ENCODE measurements at places on chromosomes 3 and 15. TPM values are rescaled to one million over a fixed set of nuclear protein-coding genes. Genes with fewer than 3 reads are reported as not detected.

The RAB6B gene
- 1.1 TPM for total RNA-seq

The SEMA3F gene
- 166 TPM for total RNA-seq

The TERC gene
- 146 TPM for total RNA-seq

The MKRN3 gene
- total RNA-seq = not detected

The ARL8B gene
- 35.0 TPM for total RNA-seq

The FBXL22 gene
- total RNA-seq = not detected

The ACAN gene
- not detected for total RNA-seq

The CCPG1 gene
- 31.3 TPM for total RNA-seq

The SST gene
- not detected for total RNA-seq

The CPN2 gene
- total RNA-seq = not detected

The TBC1D5 gene
- 46.4 TPM for total RNA-seq

The CALML4 gene
- 8.5 TPM for total RNA-seq

The CCR3 gene
- total RNA-seq = not detected

The DAPK2 gene
- 4.0 TPM for total RNA-seq

The FEZF2 gene
- not detected for total RNA-seq

The GABRR3 gene
- total RNA-seq = not detected

The TIGIT gene
- not detected for total RNA-seq

The ZDHHC19 gene
- total RNA-seq = not detected

The DMXL2 gene
- 8.3 TPM for total RNA-seq

The TMEM43 gene
- 88.2 TPM for total RNA-seq

The SLC12A1 gene
- total RNA-seq = not detected

The ANKUB1 gene
- not detected for total RNA-seq

The LDHAL6B gene
- total RNA-seq = not detected

The MAP6D1 gene
- total RNA-seq = 3.1 TPM

The DTX3L gene
- 44.8 TPM for total RNA-seq

The TRAT1 gene
- total RNA-seq = not detected

The DUOXA1 gene
- total RNA-seq = not detected

The ATP13A4 gene
- 0.07 TPM for total RNA-seq

The OR5K2 gene
- not detected for total RNA-seq

The SH2D7 gene
- total RNA-seq = not detected

The ILDR1 gene
- not detected for total RNA-seq

The C3orf22 gene
- not detected for total RNA-seq

The TPM1 gene
- total RNA-seq = 192 TPM

The SPESP1 gene
- total RNA-seq = 5.6 TPM

All from mammary microvascular endothelial cell (primary cell).